Activated naive CD8-positive, alpha-beta T cell treated with anti-CD3 and anti-CD28 coated beads, Interleukin-2, amount 50 U/mL, for 16 hours (primary cell): ENCODE measurements at places on chromosomes 11 and 22.

GRCh38 chr22:49267996-49268395 is 559.7 kb downstream of the BRD1 start:
- no peak for DNase-seq

DNA sequence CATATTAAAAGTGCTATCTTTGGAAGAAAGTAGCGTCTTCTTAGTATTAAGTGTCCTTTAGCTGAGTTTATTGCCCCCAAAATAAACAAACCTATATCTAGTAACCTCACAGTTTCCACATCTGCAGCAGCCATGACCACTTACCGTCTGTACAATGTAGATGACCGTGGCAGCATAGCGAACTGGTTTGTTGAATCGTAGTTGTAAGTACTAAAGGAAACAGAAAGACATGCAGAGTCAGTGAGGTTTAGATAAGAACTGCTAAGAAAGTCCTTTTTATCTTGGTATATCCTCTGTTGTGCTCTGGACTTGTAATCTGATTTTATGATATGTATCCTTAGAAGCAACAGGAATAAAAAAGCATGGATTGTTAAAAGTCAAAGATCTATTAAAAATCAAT is 9.4 kb downstream of the SLC5A12 start:
- DNase-seq: no peak

DNA sequence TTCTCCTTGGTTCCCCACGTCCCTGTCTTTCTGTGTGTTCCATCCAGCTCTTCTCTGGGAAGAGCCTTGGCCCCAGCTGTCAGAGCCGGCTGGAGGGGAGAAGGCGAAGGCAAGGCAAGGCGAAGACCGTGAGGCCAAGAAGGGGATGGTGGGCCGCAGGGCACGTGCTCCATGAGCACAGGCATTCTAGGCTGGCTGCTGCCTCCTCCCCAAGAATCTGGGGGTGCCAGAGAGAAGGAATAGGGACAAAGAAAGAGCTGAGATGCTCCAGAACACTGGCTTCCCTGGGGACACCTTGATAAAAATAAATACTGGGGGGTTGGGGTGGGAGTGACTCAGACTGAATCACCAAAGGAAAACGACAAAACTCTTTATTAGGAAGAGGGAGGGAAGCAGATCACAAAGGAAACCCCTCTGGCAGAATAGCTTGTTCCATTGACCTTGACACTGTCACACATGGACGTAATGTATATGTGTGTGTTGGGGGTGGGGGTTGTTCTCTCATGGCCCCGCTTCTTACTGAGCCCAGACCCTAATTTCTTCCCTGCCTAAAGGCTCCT is 52.5 kb downstream of the NECTIN1 start:
- no peak for DNase-seq

DNA sequence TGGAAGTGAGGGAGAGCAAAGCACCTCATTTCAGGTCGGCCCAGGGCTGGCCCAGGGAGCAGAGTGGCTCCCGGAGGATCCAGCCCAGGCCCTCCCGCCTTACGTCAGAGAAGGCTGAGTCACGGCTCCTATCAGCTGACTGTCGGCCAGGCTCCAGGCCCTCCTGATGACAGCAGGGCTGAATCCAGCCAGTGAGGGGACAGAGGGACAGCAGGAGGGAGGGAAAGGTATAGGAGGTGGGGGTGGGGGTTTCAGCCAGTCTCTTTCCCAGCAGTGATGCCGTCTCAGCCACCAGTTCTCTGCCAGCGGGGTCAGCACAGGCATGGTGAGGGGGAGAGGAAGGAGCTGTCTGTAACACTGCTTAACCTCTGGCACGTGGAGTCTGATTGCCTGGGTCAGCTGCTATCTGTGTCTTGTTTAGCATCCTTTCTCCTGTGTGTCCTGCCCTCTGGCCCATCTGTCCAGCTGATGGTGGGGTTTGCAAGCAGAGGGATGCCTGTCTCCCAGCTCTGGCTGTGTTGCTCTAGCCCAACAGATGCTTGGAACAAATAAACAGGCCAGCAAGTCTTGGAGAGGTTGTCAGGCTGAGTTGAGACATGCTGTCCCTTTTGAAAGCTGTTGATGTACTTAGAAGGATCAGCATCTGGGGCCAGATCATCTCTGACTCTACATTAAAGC is 74.0 kb downstream of the ADAMTS15 start:
- no peak for DNase-seq

DNA sequence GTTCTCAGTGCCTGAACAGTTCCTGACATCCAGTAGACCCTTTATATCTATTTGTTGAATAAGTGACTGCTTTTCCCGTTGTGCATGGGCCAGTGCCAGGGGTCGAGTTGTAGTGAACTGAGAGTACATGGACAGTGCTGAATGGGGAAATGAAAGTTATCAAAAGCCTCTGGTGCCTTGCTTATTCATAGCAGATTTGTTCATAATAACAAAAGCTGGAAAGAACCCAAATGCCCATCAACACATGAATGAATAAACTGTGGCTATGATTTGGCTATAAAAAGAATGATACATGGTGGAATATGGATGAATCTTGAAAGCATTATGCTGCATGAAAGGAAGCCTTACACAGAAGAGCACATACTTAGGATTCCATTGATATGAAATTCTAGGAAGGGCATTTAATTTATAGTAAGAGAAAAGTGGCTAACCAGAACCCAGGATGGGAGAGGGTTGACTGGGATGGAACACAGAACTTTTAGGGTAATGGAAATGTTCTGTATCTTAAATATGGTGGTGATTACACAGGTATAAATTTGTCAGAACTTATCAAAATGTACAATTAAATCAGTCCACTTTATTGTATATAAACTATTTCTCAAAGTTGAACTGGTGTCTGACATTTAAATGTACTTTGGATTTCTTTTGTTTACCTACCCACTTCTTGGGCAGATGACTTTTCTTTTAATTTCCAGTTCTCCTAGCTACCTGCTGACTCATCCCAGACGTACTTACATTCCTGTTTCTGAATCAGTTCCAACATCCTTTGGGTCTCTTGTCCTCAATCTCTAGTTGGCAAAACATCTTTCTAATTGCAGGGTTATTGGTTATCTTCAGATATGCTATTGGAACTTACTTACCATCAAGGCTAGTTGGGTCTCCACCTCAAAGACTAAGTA is 42.8 kb downstream of the PACS1 start:
- DNase-seq: no peak

- no peak for DNase-seq
Observed at GRCh38 chr11:121152764-121153163, 51.7 kb downstream of the TECTA start.
